ENCODE measurements at places on chromosomes 4 and X.

GRCh38 chr4:128711361-128711760 is 98.1 kb upstream of the JADE1 start:
- DNase-seq = no peak
- H3K27ac ChIP-seq = no peak overlapping the region
- no peak overlapping the region for H3K4me3 ChIP-seq
- H3K4me1 ChIP-seq = no peaks in the 10 kb centered on the region
- H3K36me3 ChIP-seq = no peaks in the 10 kb centered on the region

DNA sequence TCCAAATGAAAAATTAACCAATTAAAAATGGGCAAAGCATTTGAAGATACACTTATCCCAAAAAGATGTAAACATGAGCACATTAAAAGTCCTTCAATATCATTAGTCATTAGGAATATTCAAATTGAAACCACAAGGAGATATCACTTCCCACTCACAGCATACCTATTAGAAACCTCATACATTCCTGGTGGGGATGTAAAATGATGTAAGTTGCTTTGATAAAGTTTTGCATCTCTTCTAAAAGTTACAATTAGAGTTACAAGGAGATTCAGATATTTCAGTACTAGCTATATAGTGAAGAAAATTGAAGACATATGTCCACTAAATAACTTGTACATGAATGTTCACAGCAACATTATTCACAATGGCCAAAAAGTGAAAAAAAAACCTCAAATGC is 1109.3 kb upstream of the LCORL start:
- peak; percentile 93 for DNase-seq
- no peak overlapping the region for H3K4me3 ChIP-seq
- H3K36me3 ChIP-seq = no peaks in the 10 kb centered on the region

- DNase-seq = peak; percentile 62
- H3K4me1 ChIP-seq = peaks cover 11% of the 10 kb centered on the region
- H3K4me3 ChIP-seq = no peak overlapping the region
These were observed 23.2 kb upstream of the MXD4 start for GRCh38 chr4:2284934-2285612.

DNA sequence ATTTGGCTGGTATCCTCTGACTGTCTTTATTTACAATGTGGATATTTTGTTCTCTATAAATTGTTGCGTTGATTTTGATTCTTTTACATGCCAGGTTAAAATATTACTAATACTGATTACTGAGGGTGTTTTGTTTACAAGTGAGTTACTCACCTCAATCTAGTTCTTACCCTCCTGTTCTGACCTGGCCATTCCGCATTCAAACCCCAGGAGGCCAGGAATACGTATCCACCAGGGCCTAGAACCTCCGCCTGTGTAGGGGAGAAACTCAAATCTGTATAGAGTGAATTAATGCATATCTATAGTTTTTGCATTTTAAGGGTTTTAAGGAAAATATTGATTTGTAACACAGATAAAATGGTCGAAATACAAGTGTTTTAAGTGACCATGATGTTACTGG is 2.6 kb upstream of the ZFP42 start:
- H3K4me1 ChIP-seq = no peaks in the 10 kb centered on the region
- no peak overlapping the region for H3K27ac ChIP-seq
- no peaks in the 10 kb centered on the region for H3K36me3 ChIP-seq
- H3K27me3 ChIP-seq = no peaks in the 10 kb centered on the region
- H3K4me3 ChIP-seq = no peak overlapping the region

GRCh38 chr4:17109126-17109525 is 210.7 kb upstream of the LDB2 start:
- no peaks in the 10 kb centered on the region for H3K36me3 ChIP-seq
- H3K4me1 ChIP-seq = no peaks in the 10 kb centered on the region
- no peak overlapping the region for H3K4me3 ChIP-seq

GRCh38 chr4:37837446-37837845 is 11.0 kb downstream of the PGM2 start:
- peaks cover 7% of the 10 kb centered on the region for H3K4me1 ChIP-seq
- peak; percentile 89 for DNase-seq
- H3K36me3 ChIP-seq = peaks cover 24% of the 10 kb centered on the region
- H3K27me3 ChIP-seq = no peaks in the 10 kb centered on the region
- peak overlapping the region; percentile 41 for H3K27ac ChIP-seq
- peak overlapping the region; percentile 20 for H3K4me3 ChIP-seq

GRCh38 chr4:36277533-36277932 is 3.9 kb upstream of the DTHD1 start:
- H3K27me3 ChIP-seq = no peaks in the 10 kb centered on the region
- no peak overlapping the region for H3K27ac ChIP-seq
- no peaks in the 10 kb centered on the region for H3K4me1 ChIP-seq
- no peaks in the 10 kb centered on the region for H3K36me3 ChIP-seq
- no peak overlapping the region for H3K4me3 ChIP-seq
- no peak for DNase-seq

DNA sequence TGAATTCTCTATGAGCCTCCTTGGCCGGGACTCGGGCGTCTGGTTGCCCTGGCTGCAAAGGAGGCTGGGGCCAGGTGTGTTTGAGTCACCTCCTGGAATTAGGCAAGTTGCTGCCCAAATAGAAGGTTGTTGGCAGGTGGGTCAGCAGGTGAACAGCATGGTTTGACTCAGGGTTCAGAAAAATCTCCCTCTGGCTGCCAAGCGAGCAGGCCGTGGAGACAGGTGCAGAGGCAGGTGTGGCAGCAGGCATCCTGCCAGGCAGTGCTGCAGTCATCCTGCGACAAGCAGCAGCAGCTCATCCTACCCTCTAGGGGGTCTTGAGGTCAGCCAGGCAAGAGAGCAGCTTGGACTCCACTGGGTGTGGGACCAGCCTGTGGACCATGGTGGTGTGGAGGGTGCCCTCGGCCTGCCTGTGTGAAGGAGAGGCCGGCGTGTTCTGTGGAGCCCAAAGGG is 8.2 kb downstream of the MSANTD1 start:
- no peaks in the 10 kb centered on the region for H3K36me3 ChIP-seq
- peaks cover 5% of the 10 kb centered on the region for H3K4me1 ChIP-seq
- H3K27me3 ChIP-seq = no peaks in the 10 kb centered on the region

Data from astrocyte (in vitro differentiated cells and primary cell).